ENCODE measurements at places on chromosomes 11 and 22.

DNA sequence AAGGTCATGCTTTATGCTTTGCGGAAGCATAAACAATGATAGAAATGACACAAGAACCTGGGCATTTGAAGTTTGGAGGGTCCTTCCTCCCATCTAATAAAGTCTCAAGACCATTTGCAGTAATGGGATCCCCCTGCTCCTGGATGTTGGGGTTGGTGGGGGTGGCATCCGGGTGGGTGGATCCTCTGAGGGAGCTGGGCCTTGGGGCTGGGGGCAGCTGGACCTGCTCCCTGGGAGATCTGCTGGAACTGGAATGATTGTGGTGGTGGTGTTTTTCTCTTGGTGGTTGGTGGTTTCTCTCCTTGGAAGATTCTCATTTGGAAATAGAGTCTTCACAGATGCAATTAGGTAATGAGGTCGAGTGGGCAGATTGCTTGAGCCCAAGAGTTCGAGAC, 2.2 kb upstream of the NAP1L4 start:
- no peak for DNase-seq

GRCh38 chr11:73389916-73390315, 13.7 kb downstream of the RELT start:
- no peak for DNase-seq

GRCh38 chr11:88666364-88666763, 328.8 kb upstream of the CTSC start:
- DNase-seq = no peak

DNA sequence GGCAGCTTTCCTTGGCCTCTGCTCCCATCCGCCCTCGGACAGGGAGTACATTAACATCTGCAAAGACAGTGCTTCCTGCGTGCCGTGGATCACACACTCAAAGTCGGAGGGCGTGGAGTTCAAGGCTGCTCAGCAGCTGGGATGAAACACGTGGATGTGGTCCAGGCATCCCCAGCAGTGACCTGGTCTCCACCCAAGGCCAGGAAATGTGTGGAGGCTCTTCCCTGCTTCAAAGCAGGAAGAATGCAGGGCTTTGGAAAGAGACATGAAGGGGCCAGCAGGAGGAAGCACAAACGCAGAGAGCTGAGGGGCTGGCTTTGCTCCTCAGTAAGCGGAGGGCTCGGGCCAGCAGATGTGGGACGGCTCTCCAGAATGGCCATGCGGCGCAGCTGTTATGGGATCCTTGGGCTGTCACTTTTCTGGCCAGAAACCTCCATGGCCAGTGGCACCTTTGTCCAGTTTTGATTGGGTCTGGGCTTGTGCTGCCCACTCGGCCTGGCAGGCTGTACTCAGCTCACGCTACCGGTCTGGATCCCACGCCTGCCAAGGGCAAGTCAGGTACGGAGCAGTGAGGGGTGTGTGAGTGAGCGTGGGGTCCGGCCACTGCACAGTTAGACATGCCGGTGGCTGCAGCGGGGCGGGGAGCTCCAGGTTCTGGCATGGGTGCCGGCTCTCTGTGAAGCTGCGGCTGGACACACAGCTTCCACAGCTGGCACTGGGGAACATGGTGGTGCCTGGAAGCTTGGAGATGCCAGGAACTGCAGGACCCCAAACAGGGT, 438.0 kb downstream of the TBC1D22A start:
- no peak for DNase-seq

DNA sequence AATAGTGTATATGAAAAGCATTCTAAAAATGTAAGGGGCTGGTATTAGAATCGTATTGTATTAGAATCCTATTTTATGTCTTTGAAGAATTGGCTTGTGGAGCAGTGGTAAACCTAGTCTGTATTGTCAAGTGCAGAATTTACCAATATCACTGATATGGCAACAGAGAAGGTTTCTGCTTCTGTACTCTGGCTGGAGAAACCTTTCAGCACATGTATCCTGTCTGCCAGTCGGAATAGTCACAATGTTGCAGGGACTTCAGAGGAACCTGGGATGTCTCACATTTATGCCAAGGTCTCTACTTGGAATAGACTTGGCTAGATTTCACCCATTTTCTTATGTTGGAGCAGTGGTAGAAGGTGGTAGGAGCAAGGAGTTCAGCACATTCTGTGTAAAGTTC, 4.4 kb downstream of the MTMR3 start:
- no peak for DNase-seq

GRCh38 chr11:76327756-76328388, 53.1 kb downstream of the THAP12 start:
- no peak for DNase-seq

GRCh38 chr11:134497586-134497985, 85.5 kb upstream of the B3GAT1 start:
- DNase-seq = no peak

DNA sequence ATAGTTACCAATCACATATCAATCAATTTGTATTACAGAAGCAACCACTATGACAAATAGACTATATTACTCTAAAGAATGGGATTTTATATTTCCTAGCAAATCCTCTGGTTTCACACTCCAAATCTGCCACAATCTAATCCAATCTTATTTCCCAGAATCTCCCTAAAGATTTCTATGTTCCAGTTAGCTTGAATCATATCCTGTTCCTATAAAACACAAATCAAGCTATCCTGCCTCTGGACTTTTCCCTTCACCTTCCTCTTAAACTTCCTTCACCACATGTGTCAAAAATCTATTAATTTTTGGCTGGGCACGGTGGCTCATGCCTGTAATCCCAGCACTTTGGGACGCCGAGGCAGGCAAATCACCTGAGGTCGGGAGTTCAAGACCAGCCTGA, 50.0 kb downstream of the PIK3C2A start:
- no peak for DNase-seq

DNA sequence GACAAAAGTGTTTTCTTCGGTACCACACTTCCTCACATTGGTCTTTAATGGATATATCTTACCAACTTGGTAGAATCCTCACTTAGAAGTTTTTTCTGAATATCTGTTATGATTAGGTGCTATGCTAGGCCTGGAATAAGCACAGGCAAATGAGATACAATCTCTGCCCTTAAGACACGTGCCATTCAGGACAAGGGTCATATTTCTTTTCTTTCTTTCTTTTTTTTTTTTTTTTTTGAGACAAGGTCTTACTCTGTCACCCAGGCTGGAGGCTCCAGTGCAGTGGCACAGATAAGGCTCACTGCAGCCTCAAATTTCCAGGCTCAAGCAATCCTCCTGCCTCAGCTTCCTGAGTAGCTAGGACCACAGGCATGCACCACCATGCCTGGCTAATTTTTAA, 23.0 kb downstream of the WBP2NL start:
- no peak for DNase-seq

DNA sequence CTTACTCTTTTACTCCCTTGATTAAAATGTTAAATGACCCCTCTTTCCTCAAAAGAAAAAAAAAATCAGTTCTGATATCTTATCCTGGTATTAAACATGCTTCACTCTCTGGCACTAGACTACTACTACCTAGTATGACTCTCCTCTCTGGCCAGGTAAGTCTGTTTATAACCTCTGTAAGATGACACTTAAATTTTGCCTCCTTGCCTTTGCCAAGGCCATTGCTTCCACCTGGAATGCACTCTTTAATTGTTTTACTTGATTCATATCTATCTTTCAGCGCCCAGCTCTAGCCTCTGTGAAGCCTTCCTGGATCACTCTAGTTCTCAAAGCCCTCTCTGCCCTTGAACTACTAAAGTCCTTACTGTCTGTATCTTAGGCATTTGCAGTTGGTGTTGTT, 170.4 kb downstream of the ETS1 start:
- no peak for DNase-seq

- no peak for DNase-seq
These were observed 11.8 kb downstream of the RNF121 start for GRCh38 chr11:71940561-71941219.

- no peak for DNase-seq
These were observed 26.1 kb upstream of the LDHA start for GRCh38 chr11:18368221-18368620.

- DNase-seq = no peak
These were observed 1.8 kb downstream of the GP1BB start for GRCh38 chr22:19724927-19725661.

GRCh38 chr11:109731451-109731850, 309.5 kb downstream of the C11orf87 start:
- no peak for DNase-seq

DNA sequence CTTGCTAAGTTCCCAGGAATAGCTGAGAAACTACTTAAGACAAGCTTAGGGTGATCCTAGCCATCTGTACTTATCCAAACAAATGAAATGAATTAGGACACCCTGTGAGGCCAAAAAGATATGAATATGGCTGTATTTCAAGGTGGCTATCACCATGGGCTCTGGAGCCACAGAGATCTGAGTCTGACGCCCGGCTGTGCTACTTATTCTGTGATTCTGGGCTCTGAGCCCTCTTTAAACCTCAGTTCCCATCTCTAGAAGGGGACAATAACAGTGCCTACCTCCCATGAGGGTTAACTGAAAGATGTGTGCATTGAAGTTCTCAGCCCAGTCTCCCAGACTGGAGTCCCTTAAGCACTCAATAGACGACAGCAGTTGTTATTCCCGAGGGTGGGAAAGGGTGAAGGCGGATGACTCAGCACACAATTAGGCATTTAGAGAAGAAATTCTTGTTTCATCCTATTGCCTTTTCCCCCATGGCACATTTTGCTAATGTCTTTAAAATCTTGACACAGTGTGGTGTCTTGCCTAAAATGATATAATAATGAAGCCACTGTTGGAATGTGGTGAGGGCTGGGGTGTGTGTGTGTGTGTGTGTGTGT, 132.5 kb downstream of the ADAMTS15 start:
- no peak for DNase-seq

DNA sequence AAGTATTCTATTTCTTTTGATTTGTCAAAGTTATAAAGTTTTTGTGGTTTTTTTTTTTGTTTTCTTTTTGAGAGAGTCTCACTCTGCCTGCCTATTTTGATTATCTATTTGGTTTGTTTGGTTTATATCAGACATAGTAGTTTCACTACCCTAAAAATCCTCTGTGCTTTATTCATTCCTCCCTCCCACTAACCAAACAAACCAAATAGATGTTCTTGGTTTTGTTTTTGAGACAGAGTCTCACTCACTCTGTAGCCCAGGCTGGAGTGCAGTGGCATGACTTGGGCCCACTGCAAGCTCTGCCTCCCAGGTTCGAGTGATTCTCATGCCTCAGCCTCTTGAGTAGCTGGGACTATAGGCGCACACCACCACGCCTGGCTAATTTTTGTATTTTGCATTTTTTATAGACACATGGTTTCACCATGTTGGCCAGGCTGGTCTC, 67.9 kb downstream of the ENTHD1 start:
- no peak for DNase-seq

GRCh38 chr22:39851606-39852315, 41.8 kb downstream of the ENTHD1 start:
- DNase-seq = no peak

GRCh38 chr11:844693-845644, 2.3 kb downstream of the TSPAN4 start:
- no peak for DNase-seq

- no peak for DNase-seq
These were observed 36.5 kb downstream of the KIAA0930 start for GRCh38 chr22:45204241-45204640.

DNA sequence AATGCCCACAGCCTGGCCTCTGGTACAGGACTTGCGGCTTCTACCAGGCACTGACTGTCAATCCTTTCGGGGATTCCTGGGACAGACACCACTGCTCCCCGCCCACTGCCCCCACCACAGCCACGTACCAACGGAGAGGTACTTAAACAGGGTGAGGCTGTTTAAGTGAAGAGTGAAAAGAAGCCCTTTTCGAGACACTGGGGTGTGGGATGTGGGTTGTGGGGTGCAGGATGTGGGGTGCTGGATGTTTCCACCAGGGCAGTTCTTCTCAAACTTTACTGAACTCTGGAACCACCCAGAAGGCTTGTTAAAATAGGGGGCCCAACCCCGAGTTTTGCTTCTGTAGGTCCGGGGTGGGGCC, 34.2 kb upstream of the PRR5 start:
- no peak for DNase-seq

DNA sequence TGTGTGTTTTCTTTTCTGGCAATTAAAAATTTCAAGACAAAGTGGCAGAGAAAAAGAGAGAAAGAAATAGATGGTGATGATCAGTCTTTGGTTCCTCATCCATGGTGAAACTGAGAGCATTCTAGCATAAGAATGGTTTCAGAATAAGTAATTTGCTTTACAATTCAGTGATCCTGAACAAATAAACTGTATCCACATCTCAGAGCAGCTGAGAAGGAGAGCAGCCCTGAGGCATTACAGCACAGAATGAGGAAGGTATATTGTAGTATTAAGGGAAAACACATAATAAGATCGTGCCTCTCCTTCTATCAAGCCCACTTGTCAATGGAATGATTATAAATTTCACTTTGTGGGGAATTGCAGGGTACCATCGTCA, 17.4 kb downstream of the LUZP2 start:
- no peak for DNase-seq

DNA sequence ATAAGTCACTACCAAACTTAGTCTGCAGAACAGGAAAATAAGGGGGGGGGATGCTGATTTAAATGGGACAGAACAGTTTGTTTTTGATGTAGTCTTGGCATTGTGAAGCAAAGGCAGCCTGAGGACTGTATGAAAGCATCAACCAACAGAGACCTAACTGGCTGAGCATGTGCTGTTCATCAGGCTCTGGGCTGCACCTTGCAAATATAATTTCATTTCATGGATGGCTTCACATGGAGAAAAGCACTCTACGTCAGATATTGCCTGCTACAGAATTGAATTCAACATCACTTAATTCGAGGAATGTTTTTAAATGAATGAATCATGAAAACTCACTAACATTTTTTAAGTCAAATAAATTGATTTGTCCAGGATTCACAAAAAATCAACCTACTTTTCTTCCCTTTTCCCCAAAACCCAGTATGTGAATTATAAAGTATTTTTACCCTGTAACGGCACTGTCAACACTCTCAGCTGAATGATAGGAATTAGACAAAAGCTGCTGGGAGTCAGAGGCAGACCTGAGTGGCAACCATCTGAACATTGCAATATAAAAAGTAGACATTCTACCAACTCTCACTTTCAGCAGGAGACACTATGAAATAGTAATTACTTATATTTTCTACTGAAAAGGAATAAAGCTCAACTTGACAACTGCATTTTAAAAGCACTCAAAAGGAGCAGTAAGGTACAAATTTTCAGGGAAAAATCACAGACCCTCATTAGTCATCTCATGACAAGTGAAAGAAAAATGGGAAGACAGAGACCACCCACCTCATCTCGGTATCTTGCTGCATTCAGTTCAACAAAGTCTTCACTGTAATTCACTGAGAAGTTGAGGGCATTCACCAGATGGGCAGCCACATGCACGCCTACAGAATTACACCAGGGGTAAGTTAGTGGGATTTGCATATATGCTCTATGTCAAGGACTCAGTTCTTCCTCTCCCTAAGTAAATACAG, 47.5 kb downstream of the NOX4 start:
- no peak for DNase-seq

- DNase-seq = no peak
These were observed at the start of gene CSF2RB for GRCh38 chr22:36913427-36914389. CSF2RB (plus strand) TSS chr22:36913628; CDS start chr22:36922208, 8,580 bp downstream.

GRCh38 chr11:44267750-44268613, 42.0 kb downstream of the ALX4 start:
- DNase-seq = no peak

DNA sequence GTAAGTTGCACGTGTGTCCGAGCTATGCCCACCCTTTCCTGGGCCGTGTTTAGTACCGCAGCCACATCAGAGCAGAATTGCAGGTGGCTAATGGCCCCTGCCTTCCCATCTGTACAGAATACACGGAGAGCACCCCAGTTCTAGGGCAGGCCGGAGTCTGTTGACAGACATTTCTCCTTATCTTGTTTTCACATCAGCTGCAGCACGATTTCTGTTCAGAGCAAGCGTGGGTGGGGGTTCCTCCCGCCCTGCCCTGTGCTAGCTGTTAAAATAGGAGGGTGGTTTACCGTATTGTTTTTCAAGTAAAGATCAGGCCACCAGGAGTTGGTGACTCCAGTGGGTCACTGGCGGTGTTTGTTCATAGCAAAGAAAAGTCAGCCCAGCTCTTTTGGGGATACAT, 41.1 kb downstream of the UBASH3B start:
- no peak for DNase-seq
